ENCODE measurements at places on chromosomes 3 and 15.

DNA sequence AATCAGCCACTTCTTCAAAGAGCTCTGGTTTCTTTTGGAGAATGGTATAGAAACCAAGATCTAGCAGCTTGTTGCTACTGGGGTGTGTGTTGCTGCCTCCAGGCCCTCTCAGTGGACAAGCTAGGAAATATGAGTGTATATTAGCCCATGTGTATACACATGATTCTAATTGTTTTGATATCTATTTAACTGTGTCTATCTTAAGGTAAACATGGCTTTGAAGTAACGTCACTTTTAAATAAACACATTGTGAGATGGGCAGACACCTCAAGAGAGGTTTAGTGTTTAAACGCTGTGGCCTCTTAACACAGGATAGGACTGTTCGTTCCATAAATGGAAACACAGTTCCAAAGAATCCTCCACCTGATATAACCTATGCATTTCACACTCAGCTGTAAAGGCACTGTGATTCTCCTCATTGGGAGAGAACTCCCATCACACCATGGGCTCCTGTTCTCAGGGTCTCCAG is 87.0 kb downstream of the GMPS start:
- no peak for DNase-seq

DNA sequence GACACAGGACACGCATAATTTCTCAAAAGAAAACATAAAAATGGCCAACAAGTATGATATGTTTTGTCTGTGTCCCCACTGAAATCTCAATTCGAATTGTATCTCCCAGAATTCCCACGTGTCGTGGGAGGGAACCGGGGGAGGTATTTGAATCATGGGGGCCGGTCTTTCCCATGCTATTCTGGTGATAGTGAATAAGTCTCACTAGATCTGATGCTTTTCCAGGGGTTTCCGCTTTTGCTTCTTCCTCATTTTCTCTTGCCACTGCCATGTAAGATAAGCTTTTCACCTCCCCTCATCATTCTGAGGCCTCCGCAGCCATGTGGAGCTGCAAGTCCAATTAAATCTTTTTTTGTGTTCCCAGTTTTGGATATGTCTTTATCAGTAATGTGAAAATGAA is 12.1 kb upstream of the POU1F1 start:
- no peak for DNase-seq

GRCh38 chr3:161389445-161390035 is 18.2 kb upstream of the SPTSSB start:
- no peak for DNase-seq

DNA sequence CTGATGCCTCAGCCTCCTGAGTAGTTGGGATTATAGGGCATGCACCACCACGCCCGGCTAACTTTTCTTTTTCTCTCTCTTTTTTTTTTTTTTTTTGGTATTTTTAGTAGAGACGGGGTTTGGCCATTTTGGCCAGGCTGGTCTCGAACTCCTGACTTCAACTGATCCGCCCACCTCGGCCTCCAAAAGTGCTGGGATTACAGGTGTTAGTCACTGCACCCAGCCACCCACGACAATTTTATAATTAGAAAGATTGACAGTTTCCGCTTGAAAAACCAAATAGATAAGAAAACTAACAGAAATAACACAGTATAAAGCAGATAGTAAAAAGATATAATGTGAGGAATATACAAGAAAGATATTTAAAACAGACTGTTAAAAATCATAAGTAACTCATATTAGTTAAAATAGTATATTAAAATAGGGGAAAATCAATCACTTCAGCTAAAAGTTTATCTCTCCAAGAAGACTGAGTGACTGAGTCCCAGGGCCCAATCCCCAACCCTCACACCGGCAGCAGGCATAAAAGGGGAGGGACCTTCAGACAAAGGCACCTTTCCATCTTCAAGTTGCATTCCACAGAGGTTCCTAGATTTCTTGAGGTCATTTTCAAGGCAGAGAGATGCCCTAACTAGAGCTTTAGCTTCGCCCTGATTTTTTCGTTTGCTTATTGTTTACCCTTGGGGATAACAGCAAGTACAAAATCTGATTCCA is 1.4 kb upstream of the WHAMM start:
- no peak for DNase-seq

DNA sequence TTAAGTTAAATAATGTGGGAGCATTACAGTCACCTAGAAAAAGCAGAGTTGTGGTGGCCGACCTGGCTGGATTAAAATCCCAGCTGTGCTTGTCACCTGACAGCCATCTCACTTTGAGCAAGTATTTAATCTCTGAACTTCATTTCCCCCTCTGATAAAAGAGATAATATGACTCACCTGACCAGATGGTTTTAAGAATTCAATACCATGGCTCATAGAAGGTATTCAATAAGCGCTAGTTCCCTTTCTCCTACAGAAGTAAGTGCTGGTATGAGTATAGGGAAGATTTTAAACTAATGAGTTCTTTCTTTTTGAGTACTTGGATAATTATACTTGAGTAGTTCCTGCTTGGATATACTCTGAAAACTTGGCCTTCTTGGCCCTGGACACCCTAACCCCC is 325.5 kb downstream of the IL5RA start:
- DNase-seq: no peak

- no peak for DNase-seq
These were observed 33.0 kb downstream of the HSPBAP1 start for GRCh38 chr3:122760453-122761271.
